ENCODE measurements at places on chromosomes 12 and 14. TPM values are rescaled to one million over a fixed set of nuclear protein-coding genes. Genes with fewer than 3 reads are reported as not detected.

DNA sequence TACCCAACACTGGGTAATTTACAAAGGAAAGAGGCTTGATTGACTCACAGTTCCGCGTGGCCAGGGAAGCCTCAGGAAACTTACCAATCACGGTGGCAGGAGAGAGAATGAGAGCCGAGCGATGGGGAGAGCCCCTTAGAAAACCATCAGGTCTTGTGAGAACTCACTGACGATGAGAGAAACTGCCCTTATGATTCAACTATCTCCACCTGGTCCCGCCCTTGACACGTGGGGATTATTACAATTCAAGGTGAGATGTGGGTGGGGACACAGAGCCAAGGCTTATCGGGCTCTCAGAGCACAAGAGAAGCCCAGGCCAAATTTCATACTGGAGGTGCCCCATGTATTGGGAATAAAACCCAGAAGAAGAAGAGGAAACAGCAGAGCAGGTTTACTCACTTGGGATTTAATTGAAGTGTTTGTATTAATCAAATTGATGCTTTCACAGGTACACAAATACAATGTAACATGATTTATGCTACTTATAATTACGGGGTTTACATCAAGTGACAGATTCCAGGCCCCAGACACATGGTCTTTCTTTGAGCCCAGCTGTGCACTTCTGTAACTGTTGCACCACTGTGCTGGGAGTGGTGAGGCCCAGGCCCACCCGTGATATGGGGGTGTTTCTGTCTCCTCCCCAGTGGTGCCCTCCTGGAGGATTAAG, 8.2 kb upstream of the CCDC85C start:
- H3K27ac ChIP-seq = no peak overlapping the region
- H3K27me3 ChIP-seq = peaks cover 5% of the 10 kb centered on the region
- peaks cover 20% of the 10 kb centered on the region for H3K4me1 ChIP-seq
- DNase-seq = no peak

- no peak overlapping the region for H3K4me3 ChIP-seq
- H3K4me1 ChIP-seq = no peaks in the 10 kb centered on the region
These were observed 185.6 kb downstream of the DACT1 start for GRCh38 chr14:58823312-58823711.

DNA sequence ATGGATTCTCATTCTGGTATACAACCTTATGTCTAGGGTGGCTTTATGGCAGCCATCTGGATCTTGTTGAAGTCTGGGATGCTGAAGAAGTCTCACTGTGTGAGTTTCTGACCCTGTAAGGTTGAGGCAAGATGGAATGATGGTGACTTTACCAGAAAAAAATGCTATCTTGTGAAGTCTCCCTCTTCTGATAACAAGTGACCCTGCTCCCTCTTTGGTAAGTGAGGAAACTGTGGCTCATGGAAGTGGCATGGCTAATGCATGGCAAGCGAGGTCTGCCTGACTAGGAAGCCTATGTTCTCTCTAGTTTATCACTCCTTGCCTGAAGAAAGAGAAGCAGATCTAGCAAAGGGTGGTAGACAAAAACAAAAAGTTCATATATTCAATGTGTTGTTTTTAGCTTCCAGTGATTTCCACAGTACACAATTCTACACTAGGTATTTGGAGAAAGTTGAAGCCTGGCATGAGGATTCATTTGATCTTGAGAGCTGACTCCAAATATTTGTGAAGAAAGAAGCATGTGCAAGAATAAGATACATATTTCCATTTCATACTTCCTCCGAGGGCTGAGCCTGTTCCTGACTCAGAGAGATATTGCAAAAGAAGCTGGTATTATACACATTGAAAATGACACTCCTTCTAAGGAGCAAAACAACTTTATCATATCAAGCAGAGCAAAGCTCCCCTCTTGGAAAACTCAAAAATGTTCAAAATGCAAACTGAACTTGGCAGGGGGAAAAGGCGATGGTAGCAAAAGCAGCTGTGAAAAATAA, 63.6 kb downstream of the HELB start:
- peaks cover 1% of the 10 kb centered on the region for H3K27me3 ChIP-seq
- no peak overlapping the region for H3K27ac ChIP-seq
- no peaks in the 10 kb centered on the region for H3K36me3 ChIP-seq
- H3K4me1 ChIP-seq = no peaks in the 10 kb centered on the region

Gene GDF3
- 77.7 TPM for total RNA-seq

Gene PTPN6
- 22.1 TPM for total RNA-seq

Gene TMCC3
- total RNA-seq = 48.1 TPM

Measured in endothelial cell (in vitro differentiated cells).